Stimulated activated CD8-positive, alpha-beta memory T cell treated with anti-CD3 and anti-CD28 coated beads, Interleukin-7, amount 100 ng/mL, for 48 hours (primary cell): ENCODE measurements at places on chromosomes 6 and 20.

- no peak for DNase-seq
These were observed 23.2 kb downstream of the CTCFL start for GRCh38 chr20:57501461-57502335.

DNA sequence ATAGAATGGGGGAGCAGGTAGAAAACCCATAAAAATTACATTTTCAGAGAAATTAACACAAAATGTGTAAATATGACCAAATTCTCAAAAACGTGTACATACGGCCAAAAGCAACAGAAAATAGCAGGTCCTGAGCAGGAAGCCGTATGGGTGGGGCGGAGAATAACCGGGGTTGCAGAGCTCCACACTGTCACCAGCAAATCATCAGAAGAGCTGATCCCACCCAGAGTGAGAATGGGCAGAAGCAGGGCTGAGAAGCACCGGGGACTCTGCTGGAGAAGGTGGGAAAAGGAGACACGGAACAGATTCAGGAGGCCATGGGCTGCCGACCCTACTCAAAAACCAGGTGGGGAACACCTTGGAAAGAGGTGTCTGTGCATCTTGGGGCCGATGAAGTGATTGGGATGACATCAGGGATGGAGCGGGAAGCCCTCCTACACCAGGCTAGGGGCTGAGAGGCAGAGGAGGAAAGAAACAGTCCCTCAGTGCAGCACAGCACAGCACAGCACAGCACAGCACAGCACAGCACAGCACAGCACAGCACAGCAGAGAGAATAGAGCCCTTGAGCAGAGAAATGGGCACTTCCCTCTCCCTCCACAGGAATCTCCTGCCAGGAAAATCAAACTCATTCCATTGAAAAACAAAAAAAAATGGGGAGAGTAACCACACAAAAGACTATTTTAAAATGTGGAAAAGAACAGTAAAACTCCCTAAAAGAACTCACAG is 22.3 kb downstream of the STX7 start:
- DNase-seq: no peak

- DNase-seq: no peak
These were observed 39.6 kb upstream of the MLN start for GRCh38 chr6:33843131-33844121.

DNA sequence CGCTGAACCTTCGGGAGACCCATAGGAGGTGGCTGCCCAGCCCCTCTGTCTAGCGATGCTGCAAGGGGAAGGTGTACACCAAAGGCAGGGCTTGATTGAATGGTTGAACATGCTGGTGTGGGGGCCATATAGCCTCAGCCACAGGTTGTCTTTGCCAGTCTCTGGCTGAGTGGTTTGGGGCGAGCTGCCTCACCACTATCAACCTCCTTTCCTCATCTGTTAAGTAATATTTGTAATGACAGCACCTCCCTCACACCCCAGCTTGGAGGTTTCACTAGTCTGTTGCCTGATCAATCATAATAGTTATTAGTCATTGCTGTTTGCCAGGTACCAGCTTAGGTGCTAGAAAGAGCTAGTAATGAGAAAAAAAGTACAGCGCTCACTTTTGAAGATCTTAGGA is 11.8 kb upstream of the ZNF831 start:
- DNase-seq: no peak

GRCh38 chr6:124995131-124995530 is 32.9 kb downstream of the RNF217 start:
- DNase-seq: no peak

DNA sequence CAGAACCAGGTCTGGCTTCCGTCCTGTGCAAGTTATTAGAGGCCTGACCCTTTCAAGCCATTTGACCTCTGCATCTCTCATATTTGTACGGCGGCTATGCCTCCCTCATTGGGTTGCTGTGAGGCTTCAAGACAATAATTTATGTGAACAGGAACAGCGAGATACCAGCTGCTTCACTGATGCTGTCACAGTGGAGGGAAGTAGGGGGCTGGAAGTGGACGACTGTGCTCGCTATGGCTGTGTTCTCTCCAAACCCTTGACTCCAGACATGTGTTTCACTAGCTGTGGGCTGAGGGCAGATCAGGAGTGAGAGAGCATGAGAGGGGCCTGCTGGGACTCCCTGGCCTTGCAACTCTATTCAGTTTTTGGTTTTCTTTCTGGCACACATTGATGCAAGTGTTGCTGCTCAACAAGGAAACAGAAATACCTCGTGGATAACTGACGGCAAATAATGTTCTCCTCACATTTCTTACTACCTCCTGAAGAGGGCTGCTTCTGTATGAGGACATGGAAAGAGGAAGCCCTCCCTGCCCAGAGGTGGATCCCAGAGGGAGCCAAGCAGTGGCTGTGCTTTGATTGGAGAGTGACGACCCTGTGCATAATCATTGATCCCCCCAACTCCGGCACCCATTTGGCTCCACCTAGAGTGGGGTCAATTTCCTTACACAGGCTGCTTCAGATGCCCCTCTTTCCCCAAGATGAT is 34.7 kb upstream of the SCP2D1 start:
- no peak for DNase-seq

GRCh38 chr20:54293526-54293925 is 85.6 kb downstream of the PFDN4 start:
- DNase-seq: no peak

DNA sequence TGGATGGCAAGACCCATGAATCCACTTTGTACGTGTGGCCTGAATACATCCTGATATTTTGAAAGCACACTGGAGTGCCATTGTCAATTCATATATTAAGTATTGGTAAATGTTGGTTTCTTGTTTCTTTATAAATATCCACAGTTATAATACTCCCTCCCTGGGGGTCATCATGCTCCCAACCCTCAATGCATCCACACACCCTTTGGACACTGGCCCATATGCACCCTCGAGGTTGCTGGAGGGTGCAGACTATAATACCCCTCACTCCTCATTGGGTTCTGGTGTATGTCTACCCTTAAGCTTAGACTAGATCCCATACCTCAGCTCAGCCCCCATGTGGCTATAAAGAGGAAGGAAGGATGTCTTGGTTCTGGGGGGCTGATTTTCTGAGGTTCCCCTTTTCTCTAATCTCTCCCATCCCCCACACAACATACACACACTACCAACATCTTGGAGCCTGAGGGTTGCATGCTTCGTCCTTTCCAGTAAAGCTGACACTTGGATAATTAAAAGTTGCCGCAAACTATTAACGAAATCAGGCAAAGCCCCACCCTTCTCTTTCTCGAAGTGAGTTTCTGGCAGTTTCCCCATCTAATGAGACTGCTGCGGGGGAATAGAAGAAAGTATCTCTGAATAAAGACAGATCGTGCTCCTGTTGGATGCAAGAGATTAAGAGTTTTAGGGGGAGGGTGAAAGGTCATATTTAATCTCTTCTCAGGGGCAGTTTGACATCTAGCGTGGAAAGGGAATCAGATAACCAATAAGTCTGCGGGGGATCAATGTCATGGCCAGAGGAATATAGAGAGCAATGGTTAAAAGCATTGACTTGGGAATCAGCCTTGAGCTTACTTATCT is 7.4 kb downstream of the PIM1 start:
- no peak for DNase-seq

- DNase-seq: no peak
These were observed 10.6 kb downstream of the APCDD1L start for GRCh38 chr20:58504566-58504965.
